Stimulated activated CD8-positive, alpha-beta memory T cell treated with anti-CD3 and anti-CD28 coated beads, Interleukin-4, amount 100 ng/mL, for 48 hours (primary cell): ENCODE measurements at places on chromosomes 12 and 14.

GRCh38 chr12:99087278-99087677 lies 442.2 kb downstream of the APAF1 start:
- no peak for DNase-seq

DNA sequence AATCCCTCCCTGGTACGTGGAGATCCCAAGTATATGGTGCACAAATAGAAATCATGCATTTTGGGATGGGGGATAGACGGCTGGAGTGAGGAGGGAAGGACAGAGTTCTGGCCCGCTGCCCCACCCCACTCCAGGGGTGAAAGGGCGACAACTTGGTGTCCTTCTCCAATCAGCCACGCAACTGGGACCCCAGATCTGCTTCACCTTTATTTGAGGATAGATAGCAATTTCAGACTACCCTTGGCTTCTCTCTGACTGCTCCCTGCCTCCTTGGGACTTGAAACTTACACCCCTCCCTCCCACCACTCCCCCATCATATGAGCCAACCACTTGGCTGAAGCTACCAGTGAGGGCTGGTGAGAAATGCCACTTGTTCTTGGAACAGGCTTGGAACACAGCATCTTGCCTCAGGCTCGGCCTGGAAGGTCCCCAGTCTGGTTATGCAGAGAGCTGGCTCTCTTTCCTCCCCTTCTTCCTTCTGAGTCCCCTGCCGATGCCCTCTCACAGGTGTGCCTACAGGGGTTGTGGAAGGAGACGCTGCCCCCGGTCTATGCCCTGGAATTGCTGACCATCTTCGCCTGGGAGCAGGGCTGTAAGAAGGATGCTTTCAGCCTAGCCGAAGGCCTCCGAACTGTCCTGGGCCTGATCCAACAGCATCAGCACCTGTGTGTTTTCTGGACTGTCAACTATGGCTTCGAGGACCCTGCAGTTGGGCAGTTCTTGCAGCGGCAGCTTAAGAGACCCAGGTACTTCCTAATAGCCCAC lies 8.1 kb downstream of the OAS3 start:
- no peak for DNase-seq

DNA sequence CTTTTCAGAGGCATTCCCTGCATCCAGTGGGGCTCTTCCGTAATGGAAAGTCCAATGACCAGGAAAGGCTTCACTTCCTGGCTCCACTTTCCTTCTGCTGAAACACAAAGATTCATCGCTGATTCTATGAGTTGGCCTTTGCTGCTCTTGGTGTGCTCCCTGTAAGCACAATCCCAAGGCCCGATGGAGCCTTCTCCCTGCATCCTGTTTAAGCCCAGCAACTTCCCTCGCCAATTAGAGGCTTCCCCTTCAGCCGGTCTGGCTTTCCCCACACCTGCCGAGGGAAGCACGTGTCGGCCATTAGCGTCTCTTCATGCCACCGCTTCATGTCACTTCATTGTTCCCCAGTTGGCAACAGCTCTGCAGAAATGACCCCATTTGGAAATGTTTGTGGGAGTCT lies 693.9 kb downstream of the MED13L start:
- no peak for DNase-seq

DNA sequence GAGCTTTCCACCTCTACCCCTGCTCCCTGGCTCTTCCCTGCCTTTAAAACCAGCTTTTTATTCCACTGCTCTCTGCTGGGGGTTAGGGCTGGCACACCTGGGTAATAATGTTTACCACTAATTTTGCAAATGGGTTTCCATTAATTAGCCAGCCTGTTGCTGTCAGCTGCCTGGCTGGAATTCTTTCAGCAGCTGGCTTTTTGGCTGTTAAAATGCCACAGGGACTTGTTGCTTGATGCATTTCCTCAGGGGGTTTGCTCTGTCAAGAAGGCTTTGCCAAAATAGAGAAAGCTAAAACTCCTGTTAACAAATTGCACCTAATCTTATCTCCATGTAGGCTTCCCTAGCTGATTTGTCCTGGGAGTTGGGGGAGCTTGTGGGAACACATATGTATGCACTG lies 51.8 kb upstream of the PSMC1 start:
- DNase-seq, result no peak

DNA sequence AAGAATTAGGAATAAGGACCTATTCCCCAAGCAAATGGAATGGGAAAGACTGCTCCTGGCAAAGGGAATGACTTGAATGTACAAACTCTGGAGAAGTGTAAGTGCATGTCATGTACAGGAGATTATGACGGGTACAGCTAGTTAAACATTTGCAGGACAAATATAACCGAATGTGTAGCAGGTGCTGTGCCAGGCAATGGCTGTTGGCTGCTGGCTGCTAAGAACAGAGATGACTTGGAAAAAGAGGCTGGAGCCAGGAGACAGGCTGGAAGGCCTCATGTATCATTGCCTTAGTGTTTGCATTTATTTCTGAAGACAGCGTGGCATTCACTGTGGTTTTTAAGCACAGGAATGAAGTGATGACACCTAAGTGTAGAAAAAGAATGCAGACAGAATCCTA lies 136.8 kb downstream of the TTC8 start:
- no peak for DNase-seq

- DNase-seq, result no peak
Observed at GRCh38 chr14:105492971-105493871, 2.2 kb downstream of the TEDC1 start.

- DNase-seq, result no peak
Observed at GRCh38 chr14:98341211-98341610, 930.8 kb downstream of the BCL11B start.

DNA sequence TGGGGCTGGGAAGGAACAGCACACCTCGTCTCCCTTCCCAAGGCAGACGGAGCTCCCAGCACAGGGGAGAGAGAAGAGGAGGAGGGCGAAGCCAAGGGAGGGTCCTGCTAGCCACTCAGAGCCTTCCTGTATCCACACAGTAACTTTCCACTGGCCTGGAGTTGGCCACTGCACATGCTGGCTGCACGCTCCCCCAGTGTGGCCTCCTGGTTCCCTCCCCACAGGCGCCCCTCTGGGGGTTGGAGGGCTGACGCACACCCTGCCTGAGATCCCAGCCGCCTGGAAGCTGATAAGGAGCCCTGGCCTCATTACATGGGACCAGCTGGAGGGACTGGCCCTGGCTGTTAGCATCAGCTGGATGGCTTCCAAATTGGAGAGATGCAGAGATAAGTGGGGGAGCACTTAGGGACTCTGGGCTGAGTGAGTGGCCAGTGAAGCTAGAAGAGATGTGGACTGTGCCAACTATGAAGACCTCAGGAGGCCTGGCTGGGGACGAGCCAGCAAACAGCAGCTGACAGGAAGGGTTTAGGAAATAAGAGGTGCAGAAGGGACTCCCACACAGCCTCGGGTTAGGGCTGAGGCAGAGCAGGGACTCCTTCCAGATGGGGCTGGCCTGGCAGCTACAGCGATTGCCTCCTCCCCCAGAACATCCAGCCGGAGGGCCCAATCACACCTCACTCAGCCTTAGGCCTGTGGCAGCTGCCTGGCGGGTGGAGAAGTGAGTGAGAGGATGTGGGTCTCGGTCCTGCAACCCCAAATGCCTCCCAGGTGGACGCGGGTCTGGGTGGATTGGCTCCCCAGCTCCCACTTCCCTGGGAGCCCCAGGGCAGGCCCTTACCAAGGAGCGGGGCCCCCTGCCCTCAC lies 26.3 kb upstream of the BCDIN3D start:
- DNase-seq, result no peak

GRCh38 chr14:39265033-39265432 lies 31.3 kb downstream of the MIA2 start:
- no peak for DNase-seq

- no peak for DNase-seq
Observed at GRCh38 chr14:70789361-70789760, 20.0 kb downstream of the MAP3K9 start.

DNA sequence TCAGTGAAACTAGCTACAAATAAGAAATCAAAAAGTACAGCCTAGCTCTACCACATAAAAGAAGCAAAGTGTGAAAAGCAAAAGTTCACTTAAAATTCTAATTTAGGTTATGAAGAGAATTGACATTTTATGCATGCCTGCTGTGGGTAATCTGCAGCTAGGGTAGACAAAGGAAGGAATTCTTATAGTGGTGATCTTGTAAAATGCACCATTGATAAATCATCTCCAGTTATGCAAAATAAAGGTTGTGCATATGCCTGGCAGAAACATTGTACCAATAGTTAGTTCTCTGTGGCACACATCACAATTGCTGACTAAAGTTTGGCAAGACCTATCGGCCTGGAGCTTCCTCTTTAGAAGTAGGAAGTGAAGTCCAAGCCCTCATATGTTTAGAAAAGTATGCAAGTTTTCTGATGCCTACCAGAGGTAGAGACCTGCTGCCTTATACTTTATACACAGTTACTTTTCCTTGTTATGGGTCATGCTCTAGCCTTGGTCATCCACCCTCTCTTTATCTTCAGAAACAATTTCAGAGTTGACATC lies 78.3 kb downstream of the TSHR start:
- DNase-seq, result no peak

- no peak for DNase-seq
Observed at GRCh38 chr14:49896966-49897365, 4.1 kb downstream of the ARF6 start.

GRCh38 chr12:54258201-54258681 lies 21.7 kb downstream of the CBX5 start:
- DNase-seq, result no peak

DNA sequence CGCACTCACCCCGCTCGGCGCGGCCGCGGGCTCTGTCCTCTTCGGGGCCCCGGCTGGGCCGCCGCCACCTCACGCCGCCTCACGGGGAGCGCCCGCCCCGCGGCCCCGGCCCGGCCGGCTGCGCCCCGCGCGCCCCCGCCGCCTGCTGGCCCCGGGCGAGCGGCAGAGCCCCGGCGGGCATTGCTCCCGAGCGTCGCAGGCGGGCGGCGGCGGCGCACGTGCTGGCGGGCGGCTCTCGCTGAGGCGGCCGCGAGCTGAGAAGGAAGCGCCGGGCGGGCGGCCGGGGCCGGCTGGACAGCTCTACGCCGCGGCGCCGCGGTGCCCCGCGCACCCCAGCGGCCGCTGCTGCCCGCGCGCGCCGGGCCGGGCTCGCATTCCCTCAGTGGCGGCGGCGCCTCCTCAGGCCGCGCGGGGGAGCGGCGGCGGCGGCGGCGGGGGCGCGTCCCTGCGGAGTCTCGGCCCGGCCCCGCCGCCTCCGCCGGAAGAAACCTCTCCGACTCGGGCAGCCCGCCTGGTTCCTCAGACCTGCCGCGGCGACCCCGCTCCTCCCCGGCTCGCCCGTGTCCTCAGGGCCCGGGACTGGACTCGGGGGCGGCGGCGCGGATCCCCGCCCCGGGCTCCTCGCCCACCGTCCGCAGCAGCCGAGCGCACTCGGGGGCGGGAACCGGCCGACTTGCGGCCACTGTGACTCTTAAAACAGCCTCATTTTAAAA lies at the start of gene PITPNM2:
TSS of gene PITPNM2 (minus strand) at position 347 of the 713 bp plus-strand sequence. CDS start 116,500 bp downstream, outside the sequence.
- DNase-seq, result peak; percentile 67

DNA sequence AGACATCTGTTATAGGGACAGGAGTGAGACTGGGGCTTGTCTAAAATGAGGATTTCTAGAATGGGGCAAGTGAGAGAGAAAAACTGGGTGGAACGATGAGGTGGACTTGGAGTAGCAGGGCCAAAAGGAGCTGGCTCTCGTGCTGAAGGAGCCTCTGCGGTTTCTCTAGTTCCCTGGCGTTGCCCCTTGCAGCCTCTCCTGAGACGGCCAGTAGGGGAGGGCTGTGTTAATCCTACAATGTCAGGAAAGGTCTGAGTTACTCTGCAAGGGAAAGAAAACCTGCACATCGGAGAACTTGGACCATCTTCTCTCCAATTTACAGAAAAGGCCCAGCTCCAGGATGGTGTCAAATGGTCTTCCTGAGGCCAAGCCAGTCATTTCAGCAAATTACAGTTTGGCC lies 963.8 kb upstream of the FLRT2 start:
- no peak for DNase-seq

GRCh38 chr14:36646664-36647416 lies 14.8 kb upstream of the PAX9 start:
- DNase-seq, result no peak

- no peak for DNase-seq
Observed at GRCh38 chr12:61095111-61095510, 1165.1 kb upstream of the USP15 start.

GRCh38 chr14:93787465-93788292 lies 606 bp downstream of the PRIMA1 start:
- no peak for DNase-seq

- DNase-seq, result peak; percentile 51
Observed at GRCh38 chr12:25052196-25052913, 103.5 kb upstream of the BCAT1 start.

DNA sequence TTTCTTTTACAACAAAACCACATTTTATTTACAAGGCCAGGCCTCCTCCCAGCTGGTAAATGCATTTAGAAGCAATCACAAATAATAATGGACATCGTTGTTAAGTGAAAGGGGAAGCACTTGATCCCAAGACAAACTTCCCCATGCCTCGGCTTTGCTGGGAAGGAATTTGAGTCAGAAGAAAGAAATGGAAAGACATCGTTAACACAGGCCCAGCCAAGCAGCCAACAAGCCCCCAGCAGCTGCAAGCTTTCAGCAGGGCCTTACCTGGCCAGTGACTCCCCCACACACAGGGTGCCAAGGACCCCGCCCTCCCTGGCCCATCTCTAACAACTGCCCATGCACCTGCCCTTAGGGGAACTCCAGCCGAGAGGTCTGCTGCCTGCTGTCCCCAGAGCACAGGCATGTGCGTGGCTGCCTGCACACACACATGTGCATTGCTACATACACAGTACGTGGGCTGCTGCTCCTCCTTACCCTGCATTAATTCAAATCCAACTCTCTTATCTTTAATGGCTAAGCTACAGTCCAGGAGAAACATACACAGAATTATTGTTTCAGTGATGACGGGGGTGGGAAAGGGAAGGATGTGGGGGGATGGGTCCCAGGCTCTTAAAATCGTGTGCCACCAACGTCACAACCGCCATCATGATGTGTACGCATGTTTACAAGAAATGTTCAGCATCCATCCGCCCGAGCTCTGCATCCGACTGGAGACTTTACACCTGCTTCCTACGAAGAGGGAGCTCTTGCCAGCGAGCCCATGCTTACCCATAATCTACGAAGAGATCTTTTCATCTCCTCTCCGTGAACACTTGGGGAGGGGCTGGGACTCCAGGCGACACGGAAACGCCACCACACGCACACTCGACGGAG lies 9.8 kb downstream of the BCL11B start:
- DNase-seq, result peak; percentile 76

DNA sequence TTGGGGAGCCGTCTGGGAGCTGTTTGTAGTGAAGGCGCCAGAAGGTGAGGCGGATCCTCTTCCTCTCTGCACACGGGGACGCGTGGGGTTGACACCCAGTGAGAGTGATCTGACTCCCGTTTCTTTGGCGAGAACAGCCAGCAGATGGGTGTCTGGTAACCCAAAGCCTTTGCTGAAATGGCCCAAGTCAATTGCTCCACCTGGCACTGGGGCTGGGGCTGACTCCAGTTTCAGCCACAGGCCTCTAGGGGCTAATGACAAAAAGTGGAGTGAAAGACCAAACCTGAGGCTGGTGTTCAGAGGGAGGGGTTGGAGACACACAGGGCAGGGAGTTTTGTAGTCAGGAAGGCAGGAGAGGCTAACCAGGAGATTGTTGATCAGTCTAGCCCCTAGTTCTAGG lies 87.0 kb downstream of the FRMD6 start:
- DNase-seq, result no peak

- DNase-seq, result no peak
Observed at GRCh38 chr14:73460691-73461127, 2.4 kb upstream of the NUMB start.

- no peak for DNase-seq
Observed at GRCh38 chr12:44873898-44874297, 2.2 kb downstream of the NELL2 start.
